ENCODE measurements at places on chromosomes 5 and 9.

DNA sequence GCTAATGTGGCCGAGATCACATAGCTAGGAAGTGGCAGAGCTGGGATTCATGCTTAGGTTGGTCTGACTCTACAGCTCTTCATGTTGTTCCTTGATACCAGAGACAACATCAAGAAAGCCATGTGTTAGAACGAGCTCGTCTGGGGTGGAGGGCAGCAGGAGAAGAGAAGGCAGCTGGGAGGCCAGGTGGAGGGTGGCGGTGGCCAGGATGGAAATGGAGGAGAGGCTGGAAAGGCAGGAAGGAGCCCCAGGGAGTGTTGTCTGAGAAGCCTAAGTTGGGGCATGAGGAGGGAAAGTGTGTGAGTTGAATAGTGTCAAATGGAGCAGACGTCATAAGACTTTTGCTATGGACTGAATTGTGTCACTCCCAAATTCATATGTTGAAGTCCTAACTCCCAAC is 315.3 kb downstream of the GADD45G start:
- no peak for DNase-seq

DNA sequence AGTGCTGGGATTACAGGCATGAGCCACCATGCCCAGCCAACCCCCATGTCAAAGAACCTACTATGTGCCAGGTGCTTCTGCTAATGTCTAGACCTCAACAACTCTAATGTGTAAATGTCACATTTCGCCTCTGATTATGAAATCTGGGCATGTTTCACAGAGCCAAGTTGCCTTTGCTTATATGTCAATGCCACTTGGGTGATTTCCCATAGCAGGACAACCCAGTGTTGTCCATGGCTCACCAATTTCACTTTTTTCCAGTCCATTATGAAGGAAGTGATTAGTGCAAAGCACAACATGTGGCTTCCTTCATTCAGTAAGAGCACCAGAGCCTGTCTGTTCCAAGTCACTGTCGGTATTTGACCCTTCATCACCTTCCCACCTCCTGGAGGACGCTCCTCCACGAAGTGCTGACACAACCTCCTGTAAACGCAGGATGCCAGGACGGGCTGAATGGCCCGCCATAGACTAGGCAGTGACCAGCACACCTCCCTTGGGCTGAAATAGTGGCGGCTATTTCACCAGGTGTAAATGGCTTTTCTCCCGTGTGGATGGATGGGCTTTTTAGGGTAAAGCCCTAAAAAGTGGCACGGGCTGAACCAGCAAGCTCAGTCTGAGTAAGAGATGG is 962 bp upstream of the PKN3 start:
- no peak for DNase-seq

DNA sequence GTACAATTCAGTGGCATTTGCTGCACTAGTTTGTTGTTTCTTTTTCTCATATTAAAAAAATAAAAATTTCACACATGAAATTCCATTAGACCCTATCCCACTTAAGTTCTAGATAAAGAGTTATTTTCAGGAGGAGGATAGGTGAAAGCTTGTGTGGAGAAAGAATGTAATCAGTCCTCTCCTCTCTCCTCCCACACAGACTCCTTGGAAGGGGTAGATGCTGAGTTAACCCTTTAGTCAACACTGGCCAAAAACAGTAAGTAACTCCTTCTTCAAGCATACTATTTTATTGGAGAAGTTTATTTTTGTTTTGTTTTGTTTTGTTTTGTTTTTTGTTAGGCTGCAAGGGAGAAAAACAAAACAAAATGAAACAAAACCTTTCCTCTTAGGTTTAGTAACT is 30.6 kb upstream of the LMNB1 start:
- DNase-seq = no peak

- DNase-seq = no peak
Measured at GRCh38 chr5:1554410-1554967, 30.7 kb upstream of the LPCAT1 start.

DNA sequence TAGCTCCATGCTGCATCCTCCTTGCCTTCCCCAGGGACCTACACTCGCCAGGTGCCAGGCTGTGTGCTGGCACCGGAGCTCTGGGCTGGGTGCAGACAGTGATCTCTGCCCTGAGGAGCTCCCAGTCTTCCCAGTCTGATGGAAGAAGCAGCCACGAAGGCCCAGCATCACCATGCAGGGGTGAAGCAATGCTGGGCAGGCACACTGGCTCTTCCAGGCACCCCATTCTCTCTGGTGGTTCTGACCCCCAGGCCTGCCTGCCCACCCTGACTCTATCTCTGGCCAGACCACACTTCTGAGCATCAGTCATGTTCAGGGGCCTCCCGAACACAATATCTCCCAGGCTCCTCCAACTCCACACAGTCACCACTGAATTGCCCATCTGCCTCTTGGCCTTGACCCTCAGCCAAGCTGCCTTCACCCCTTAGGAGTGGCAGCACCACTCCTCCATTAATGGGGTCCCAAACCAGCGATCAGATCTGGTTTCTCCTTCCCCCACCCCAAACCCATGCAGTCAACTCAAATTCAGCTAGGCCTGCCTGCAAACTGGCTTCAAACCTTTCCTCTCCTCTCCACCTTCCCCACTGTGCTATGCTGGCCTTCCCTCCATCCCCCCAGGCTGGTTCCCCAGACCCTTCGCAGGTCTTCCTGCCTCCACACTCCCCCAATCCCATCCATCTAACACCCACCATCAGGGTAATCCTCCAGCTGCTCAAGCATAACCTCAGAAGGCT is 102.7 kb upstream of the MVB12B start:
- DNase-seq = no peak

DNA sequence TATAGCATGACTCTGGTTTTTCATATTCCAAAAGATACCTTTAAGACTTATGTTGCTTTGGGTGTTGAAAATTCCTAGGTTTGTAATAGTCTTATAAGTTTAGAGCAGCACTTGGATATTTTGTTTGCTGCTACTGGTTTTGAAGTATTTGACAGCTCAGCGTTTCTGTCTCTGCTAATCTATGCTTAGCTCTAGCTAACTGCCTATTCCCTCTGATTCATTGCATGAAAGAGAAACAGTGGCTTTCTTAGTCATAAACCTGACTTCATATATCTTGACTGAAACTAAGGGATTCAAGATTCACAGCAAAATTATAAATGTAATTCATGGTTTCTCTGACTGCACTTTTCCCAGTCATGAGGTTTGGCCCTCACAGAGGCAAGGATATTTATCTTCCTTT is 35.6 kb upstream of the ANXA1 start:
- no peak for DNase-seq

- no peak for DNase-seq
Measured at GRCh38 chr9:127550751-127551150, 61.3 kb upstream of the STXBP1 start.

DNA sequence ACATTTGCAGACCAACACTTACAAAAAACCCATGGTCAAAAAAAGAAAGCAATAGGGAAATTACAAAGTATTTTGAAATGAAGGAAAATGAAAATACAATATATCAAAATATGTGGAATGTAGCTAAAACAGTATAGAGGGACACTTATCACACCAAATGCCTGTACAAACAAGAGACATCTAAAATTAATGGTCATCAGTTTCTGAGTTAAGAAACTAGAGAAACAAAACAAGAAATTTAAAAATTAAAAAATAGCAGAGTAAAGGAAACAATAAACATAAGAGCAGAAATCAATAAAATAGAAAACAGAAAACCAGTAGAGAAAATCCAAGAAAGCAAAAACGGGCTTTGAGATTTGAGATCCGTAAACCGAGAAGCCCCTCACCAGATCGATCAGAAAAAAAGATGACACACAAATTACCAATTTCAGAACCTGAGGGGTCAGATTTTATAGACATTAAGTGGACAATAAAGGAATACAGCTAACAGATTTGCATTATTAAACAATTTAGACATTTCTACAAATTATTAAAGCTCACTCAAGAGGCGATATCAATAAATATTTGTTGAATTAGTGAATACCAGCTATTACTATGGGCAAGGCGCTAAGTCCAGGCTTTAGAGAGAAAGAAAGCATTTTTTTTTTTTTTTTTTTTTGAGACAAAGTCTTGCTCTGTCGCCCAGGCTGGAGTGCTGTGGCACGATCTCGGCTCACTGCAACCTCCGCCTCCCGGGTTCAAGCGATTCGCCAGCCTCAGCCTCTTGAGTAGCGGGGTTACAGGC is 1.0 kb upstream of the TENT2 start:
- DNase-seq = no peak

GRCh38 chr5:138029501-138029900 is 3.4 kb downstream of the FAM13B start:
- no peak for DNase-seq

DNA sequence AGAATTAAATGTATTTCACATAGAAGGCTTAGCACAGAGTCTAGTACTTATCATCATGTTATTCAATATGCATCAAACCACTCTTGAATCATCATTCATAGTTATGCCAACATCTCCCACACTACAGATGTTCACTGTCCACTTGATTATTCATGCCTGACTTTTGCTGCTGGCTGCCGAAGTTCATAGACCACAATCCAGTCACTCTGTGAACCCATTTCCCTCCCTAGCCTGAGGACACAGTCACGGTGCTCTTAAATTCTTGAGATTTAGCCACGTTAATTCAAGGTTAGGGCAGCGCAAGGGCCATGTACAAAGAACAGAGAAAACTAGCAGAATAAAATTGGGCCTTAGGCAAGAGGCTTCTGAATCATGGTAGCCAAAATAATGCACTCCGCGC is 32.4 kb downstream of the ABCA1 start:
- DNase-seq = no peak

- DNase-seq = no peak
Measured at GRCh38 chr5:179914032-179914755, 6.5 kb upstream of the TBC1D9B start.

- DNase-seq = no peak
Measured at GRCh38 chr5:96756985-96757384, 50.8 kb downstream of the ERAP1 start.

DNA sequence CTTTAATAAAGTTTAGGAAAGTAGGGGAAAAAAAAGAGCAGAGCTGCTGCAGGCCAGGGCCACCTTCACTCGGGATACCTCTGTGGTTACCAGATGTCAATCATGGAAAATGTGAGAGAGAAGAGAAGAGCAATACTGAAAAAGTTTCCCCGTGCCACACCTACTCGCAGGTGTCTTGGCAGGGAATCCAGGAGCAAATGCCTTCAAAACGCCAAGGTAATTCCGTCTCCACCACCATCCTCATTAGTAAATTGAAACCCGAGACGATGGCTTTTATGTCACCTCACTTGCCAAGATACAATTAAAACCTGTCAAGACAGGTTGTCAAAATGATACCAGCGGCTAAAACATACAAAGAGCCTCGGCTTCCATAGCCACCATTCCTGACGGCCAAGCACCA is 49.7 kb downstream of the FAM81B start:
- DNase-seq = no peak

- no peak for DNase-seq
Measured at GRCh38 chr9:116594547-116594946, 92.6 kb upstream of the TRIM32 start.

- DNase-seq = no peak
Measured at GRCh38 chr5:171433352-171433698, 13.9 kb downstream of the FGF18 start.

DNA sequence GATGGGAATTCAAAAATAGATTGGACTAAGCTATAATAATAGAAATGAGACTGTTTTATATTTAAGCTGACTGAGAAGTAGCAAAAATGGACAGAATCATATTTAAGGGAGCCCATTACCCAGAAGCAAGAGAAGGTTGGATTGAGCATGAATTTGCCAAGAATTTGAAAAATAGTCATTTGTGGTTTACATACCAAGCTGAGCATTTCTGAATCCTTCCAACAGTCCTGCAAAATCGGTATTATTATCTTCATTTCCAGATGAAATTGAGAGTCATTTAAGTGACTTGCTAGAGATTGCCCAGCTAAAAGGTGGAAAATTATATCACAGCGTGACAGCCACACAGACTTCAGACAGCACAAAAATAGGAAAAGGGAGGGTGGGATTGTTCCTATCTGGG is 48.4 kb downstream of the TNFSF15 start:
- no peak for DNase-seq

- no peak for DNase-seq
Measured at GRCh38 chr5:103827976-103828375, 265.4 kb upstream of the NUDT12 start.

Measured in GM19239 (cell line).